Stimulated activated CD4-positive, alpha-beta T cell treated with anti-CD3 and anti-CD28 coated beads, Interleukin-12 subunit alpha, Interleukin-12 subunit beta, amount 100 ng/mL, for 4 hours (primary cell): ENCODE measurements at places on chromosomes 3 and 15.

- no peak for DNase-seq
Observed at GRCh38 chr3:7562892-7563291, 702.0 kb downstream of the GRM7 start.

- DNase-seq = peak; percentile 5
Observed at GRCh38 chr15:71802770-71803169, 7.6 kb upstream of the NR2E3 start.

- DNase-seq = no peak
Observed at GRCh38 chr3:170712798-170713197, 126.9 kb upstream of the SLC7A14 start.

GRCh38 chr3:43346978-43347749, 60.8 kb downstream of the SNRK start:
- DNase-seq = no peak

DNA sequence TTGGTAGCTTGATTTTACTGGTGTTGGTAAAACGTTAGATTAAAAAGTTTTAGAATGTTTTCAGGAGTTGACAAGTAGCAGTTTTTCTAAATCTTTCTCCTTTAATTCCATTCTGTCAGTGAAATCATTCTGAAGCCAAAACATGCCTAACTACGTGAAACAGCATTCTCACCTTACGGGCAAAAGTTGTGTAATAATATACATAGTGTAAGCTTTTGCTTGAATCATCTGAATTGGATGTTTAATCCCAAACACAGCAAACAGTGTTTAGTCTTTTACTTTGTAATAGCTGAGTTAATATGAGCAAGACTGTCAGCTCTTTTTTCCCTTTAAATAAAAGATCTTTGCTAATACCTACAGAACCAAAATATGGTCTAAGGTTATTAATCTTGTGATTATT, 100.6 kb downstream of the CYP19A1 start:
- no peak for DNase-seq

DNA sequence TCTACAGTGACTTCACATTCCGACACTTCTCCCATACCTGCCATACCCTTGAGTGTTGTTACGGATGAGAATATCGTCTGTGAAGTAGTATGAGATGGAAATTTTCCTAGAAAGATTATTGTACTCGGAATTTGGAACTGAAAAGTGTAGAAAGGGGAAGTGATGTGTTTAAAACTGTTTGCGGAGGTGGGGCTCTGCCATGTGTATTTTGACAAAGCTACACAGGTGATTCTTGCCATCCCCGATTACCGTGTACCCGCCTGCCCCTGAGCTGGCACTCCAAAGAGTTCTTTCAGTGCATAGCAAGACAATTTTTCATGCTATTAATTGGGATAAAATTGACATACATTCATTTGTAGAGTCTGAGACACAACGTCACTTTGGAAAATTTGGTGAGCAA, 81.7 kb downstream of the OPA1 start:
- no peak for DNase-seq

GRCh38 chr15:56367156-56367555, 1.9 kb downstream of the TEX9 start:
- DNase-seq = no peak

DNA sequence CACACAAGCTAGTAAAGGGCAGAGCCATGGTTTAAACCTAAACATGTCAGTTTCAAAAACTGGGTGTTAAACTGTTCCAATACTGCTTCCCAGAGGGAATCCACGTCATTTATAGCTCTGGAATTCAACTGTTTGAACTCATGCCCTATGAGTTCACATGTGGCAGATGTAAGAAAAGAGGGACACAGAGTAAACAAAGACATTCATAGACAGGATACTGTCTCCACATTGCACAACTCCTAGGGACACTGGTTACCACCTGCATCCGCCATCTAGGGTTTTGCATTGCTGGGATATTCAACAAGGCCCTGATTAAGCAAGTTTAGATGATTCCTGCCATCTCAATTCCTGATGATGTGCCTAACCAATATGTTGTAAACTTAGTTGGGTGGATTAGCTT, 134.1 kb upstream of the COL8A1 start:
- DNase-seq = no peak

DNA sequence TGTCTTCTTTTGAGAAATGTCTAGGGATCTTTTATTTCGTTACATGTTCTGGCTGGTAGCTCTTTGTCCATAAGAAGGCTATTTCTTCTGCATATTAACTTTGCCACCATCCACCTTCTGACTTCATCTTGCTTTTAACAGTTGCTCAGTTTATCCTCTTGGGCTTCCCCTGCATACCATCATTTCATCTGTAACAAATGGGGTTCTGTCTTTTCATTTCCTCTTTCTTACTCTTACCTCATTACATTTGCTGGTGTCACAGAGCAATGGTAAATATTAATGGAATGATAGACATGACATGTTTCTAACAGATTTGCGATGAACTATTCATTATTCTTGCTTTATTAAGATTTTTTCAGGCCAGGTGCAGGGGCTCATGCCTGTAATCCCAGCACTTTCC, 62.4 kb downstream of the GASK1A start:
- DNase-seq = no peak

DNA sequence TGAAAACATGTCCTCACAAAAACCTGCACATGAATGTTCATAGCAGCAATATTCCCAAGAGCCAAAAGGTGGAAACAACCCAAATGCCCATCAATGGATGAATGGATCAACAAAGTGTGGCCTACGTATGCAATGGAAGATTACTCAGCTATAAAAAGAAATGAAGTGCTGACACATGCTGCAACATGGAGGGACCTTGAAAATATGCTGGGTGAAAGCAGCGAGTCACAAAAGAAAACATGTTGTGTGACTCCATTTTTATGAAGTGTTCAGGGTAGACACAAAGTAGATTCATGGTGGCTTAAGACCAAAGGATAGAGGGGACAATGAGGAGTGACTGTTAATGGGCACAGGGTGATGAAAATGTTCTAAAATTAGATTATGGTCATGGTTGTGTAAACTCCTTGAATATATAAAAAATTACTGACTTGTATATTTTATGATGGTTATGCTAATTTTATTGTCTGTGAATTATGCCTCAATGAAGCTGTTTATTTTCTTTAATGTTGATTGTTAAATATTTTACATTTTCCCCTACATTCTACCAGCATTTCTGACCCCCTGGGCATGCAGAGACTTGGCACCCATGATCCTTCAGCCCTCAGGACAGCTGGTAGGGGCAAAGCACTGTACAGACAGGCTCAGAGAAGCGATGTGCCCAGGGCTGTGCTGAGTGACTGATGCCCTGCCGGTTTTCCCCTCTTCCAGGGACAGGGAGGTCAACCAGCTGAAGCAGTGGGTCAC, 37.8 kb downstream of the CFAP100 start:
- DNase-seq = no peak

DNA sequence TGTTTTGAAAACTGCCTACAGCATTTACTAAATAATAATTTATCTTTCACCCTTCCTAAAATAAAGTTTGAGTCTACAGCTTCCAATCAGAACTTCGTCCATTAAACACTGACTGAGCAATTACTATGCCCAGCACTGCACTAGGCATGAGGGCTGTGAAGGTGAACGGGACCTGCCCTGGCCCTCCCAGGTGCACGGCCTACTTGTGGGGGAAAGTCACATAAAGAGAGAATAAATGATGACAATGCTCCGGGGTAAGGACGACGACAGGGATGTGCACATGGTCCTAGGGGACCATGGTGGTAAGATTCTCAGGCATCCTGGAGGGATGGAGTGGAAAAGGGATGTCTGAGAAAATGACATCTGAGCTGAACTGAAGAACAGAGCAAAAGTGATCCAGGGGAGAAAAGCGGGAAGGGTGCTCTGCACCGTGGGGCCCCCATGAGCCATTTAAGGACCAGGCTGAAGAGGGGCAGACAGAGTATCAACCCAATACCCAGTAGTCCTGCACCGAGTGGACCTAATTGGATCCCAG, 11.5 kb downstream of the PLA2G4F start:
- no peak for DNase-seq

DNA sequence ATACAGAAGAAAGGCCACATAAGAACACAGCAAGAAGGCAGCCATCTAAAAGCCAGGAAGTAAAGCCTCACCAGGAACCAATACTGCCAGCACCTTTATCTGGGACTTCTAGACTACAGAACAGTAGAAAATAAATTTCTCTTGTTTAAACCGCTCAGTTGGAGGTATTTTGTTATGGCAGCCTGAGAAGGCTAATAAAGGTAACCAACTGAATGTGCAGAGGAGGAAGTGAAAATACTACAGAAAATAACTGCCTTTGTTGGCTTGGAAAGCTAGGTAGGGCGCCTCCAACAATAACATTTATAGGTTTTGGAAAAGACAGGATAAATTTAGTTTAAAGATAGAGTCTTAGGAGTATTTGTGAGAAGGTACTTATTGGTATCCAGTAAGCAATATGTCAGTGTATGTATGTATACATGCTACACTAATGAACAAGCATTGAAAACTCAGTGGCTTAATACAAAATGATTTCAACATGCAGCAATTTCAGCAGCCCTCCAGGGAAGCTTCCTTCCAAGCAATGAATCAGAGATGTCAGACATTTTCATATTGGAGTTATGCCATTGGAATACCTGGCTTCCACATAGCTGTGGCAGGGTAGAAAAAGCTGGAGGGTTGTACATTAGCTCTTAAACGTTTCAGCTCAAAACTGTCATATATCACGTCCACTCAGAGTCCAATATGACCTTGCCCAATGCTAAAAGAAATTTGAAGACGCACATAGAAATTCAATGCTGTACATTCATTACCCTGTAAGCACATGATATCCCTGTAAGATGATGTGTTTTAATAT, 48.9 kb downstream of the ZBBX start:
- no peak for DNase-seq

DNA sequence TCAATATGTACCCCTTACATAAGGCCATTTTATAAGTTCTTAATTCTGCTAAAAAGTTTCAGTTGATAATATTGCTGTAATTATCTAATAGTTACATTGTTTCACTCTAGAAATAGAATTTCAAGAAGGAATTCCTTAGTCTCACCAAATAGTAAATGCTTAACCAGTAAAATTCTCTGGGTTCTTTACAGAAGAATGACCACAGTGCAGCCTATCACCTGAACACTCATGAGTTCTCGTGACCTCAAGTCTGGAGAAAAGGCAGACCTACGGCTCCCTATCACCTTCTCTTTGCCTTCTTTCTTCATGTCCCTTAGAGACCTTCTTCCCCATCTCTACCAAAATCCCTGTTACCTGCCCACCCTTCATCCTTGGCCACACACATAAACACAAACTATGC, 30.9 kb downstream of the CCDC191 start:
- no peak for DNase-seq

DNA sequence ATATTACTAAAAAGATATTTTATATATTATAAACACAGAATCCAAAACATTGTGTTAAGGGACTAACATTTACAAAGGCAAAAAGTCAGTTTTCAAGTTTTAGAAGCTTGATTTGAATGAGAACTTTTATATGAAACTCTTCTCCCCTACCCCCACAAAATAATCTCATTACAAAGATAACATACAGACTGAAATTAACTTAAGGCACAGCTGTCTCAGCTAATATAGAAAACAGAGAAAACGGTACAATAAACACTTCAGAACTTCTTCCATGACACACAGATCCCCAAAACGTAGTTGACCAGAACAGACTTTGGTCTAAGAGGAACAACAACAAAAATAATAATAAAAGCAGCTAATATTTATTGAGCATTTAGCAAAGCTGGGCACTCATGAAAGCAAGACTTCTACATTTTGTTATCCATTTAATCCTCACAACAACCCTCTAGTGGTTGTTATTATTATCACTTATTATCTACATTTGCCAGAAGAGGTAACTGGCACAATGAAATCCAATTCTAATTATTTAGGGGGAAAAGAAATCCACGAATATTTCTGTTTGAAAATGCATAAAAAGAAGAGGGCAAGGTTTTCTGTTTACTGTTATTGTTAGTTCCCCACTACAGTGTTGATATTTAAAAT, 68.1 kb downstream of the PFN2 start:
- no peak for DNase-seq

GRCh38 chr3:127639173-127640041, 10.4 kb downstream of the PODXL2 start:
- no peak for DNase-seq

DNA sequence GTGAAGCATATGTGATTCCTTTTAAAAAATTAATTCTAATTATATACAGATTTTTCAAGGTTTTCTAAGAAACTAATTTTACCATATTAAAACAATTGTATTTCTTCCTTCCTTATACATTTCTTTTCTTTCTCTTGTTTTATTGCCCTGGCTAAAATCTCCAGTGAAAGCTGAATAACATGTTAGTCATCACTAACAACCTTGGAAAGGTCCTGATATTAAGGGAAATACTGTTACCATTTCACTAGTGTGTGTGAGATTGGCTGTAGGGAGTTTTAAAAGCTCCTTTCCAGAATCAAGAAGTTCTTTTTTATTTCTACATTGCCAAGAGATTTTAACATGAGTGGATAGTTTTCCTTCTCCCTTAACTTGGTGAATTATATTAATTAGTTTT, 229.7 kb upstream of the EIF1B start:
- DNase-seq = no peak

GRCh38 chr3:14304101-14305045, 98.0 kb upstream of the SLC6A6 start:
- DNase-seq = no peak

- no peak for DNase-seq
Observed at GRCh38 chr3:14837186-14837877, 18.6 kb downstream of the FGD5 start.

- no peak for DNase-seq
Observed at GRCh38 chr3:138877226-138877625, 42.5 kb upstream of the PIK3CB start.

GRCh38 chr15:67018441-67018840, 47.0 kb upstream of the SMAD3 start:
- DNase-seq = no peak

GRCh38 chr3:155208183-155208800, 85.2 kb downstream of the STRIT1 start:
- no peak for DNase-seq

GRCh38 chr15:62026487-62027262, 33.6 kb downstream of the VPS13C start:
- DNase-seq = no peak

GRCh38 chr3:24566927-24567326, 72.3 kb upstream of the THRB start:
- DNase-seq = no peak

- no peak for DNase-seq
Observed at GRCh38 chr3:136802481-136802996, 16.4 kb upstream of the SLC35G2 start.
